ENCODE measurements at places on chromosomes 6 and 20. TPM values are rescaled to one million over a fixed set of nuclear protein-coding genes. Genes with fewer than 3 reads are reported as not detected.
A peak's percentile ranks its signal among the peaks of the same experiment; 100 is the strongest.

Gene ADGRG6
- total RNA-seq, result 73.2 TPM

DNA sequence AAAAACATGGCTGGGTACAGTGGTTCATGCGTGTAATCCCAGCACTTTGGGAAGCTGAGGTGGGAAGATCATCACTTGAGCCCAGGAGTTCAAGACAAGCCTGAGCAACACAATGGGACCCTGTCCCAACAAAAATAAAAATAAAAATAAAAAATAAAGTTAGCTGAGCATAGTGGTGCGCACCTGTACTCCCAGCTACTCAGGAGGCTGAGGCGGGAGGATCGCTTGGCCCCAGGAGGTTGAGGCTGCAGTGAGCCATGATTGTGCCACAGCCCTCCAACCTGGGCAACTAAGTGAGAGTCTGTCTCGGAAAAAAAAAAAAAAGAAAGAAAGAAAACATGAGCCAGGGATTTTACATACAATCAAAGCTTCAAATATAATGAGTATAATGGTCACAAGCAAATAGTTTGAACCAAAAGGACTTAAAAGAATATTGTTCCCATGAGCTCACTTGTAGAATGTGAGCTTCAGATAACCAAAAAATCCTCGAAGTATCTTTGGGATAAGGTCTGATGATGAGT is 31.1 kb downstream of the RANBP9 start:
- no peak for DNase-seq

DNA sequence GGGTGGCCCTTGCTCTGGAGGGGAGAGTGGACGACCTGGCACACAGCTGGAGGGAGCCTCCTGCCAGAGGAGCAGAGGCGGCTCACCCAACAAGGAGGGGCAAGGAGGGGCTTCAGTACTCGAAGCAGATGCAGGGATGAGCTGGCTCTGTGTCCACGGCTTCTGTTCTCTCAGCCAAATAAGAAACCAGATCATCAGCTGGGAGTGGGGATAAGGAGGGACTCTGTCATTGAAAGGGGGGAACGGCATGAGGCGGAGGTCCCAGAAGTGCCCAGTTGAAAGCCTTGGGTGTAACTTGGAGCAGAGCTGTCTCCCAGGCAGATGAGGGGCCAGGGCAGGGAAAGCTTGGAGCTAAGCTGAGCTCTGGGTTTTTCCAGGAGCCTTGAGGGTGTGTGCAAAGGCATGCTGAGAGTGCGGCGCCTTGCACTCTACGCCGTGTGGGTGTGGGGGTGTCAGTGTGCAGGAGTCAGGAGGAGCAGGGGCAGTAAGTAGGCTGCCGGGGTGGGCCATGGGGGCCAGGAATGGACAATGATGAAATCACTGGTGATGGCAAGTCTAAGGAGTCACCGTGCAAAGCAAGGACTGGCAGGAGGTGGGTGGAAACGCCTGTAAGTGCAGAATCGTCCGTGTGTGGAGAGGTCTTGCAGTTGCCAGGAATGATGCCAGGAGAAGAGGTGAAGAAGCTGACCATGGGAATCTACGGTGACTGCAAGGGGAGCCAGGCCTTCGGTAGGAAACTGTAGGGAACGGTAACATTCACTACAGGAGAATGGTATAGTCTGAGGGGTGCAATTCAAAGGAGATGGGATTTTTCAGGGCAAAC is 85.4 kb upstream of the FOXQ1 start:
- DNase-seq, result no peak

Gene CNR1
- total RNA-seq, result not detected

GRCh38 chr20:24157213-24157612 is 168.6 kb upstream of the GGTLC1 start:
- DNase-seq, result no peak

DNA sequence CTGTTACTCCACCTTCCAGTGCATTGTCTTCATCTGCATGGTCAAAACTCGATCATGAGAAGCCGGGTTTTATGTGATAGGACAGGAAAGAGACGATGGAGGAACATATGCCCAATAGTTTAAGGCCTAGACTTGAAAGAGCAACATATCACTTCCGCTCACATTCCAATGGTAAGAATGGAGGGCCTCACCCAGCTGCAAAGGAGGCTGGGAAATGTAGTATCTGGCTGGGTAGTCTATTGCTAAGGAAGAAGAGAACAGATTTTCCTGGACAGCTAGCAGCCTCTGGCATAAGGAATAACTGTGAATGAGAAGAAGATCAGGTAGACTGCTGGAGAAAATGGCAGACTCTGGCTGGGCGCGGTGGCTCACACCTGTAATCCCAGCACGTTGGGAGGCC is 19.2 kb downstream of the FITM2 start:
- DNase-seq, result no peak

DNA sequence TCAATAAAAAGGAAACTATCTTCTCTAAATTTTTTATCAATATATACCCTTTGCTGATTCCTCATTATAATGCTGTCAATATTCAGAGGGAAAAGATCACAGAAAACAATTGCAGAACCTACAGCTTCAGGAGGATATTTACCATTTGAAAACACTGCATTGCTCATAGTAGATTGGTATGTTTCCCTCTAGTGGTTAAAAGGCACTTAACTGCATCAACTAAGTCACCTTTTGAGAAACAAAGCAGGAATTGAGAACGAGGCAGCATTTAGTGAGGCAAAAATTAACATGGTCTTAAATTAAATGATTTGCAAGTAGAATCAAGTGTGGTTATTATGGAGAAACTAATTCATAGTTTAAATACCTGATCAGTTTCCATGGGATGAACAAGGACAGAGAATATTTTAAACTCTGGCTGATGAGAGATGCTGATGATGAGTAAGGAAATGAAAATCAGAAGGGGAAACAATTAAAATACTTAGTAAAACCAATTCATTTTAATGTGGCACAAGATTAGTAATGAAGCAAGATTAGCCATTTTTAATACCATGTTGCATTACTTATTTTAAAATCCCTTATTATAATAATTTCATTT is 642.1 kb downstream of the EPHA7 start:
- peak; percentile 52 for DNase-seq

- DNase-seq, result no peak
Measured at GRCh38 chr20:46177768-46178167, 59.7 kb downstream of the CD40 start.

Gene PBOV1
- total RNA-seq, result not detected

DNA sequence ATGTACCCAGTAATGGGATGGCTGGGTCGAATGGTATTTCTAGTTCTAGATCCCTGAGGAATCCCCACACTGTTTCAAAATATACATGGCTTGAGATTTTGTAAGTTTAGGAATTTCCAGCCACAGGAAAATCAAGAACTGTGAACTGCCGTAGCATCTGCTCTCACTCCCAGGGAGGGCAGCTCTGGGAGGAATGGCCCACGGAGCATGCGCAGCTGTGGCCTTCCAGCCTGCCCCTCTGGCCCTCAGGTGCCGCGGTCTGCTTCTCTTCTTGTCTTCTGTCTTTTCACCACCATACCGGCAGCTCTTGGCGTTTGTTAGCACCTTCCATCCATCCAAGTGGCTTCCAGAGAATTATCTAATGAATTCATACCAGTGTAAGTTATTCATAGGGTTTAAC is 19.9 kb upstream of the EXOC2 start:
- DNase-seq, result no peak

Data from PC-3 (cell line).